HAP-1 (cell line): ENCODE measurements at places on chromosomes 6 and 20.

DNA sequence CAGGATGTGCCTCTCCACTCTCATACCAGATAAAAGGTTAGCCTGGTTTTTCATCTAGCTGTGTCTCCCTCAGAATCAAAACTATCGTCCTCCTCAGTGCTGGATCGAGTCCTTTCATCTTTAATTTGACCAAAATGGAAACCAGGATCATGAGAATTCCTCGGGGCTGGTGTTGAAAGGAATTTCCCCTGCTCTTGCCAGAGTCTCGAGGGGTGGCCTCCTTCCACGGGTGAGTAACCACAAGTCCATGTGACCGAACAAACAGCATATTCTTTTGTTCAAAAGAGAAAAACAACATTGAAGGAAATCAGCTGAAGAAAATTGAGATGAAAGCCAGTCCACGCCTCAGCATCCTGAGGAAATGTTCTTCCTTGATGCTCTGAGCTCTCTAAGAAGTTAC is 165.9 kb upstream of the CDYL start:
- DNase-seq, result no peak

GRCh38 chr6:143139239-143139784 is 78.6 kb downstream of the AIG1 start:
- no peak for DNase-seq

DNA sequence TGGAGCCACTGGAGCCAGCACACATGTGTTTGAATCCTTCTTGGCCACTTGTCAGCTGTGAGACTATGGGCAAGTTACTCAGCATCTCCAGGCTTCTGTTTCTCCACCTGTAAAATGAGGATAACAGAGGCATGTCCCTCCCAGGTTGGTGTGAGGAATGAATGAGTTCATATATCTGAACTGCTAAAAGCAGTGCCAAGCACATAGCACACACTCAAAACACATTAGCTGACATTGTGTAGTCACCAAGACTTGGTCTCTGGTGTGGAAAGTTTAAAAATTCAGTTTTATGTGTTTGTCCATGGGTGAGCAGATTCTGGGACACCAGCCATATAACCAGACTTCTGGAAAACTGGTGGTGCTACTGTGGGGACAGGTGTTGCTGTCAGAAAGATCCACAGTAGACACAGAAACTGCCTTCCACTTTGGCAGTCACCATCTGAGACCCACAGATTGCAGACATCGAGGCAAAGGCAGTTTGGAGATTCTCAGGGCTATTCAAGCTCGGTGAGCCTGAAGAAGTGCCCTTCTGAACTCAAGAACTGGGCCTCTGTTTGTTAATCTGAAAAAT is 115.8 kb downstream of the MRPL14 start:
- no peak for DNase-seq

DNA sequence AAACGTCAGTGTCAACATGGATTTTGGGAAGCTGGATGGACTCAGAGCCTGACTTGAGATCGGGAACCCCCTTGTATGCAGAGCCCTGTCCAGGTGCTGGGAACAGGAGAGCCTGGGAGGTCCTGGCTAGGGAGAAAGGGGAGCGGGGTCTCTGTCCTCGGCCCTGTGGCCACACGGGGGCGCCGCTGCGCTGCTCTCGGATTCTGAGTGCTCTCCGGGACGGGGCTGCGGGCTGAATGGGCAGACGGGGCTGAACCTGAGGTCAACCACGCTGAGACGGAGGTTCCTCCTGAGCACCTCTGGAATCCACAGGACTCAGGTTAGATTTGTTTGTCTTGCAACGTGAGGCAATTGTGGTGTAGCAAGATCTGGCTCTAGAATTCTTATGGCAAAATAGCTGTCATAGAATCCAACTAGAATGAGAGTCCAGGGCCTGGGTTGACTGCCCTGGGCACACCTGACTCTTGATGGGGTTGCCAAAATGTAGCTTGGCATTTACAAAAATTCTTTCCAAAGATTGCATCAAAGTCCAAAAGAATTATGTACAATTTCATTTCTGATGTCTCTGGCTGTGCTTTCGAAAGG is 20.6 kb upstream of the HLA-F start:
- peak; percentile 81 for DNase-seq

DNA sequence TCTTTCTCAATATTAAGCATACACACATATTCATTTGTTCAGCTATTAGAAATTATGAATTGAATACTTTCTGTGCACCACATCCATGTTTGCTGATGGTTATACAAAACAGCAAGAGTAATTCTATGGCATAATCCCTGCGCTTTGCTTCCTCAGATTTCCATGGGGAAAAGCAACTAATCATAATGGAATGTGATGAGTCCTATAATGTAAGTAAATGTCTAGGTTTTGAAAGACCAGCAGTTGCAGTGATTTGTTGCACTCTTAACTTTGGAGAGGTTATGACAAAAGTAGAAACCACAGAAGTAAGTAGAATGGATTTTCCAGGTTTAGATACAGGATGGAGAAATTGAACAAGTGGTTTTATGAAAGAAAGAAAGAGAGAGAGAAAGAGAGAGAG is 652.1 kb downstream of the CBLN4 start:
- no peak for DNase-seq

GRCh38 chr6:112352101-112352500 is 5.0 kb downstream of the RFPL4B start:
- no peak for DNase-seq

DNA sequence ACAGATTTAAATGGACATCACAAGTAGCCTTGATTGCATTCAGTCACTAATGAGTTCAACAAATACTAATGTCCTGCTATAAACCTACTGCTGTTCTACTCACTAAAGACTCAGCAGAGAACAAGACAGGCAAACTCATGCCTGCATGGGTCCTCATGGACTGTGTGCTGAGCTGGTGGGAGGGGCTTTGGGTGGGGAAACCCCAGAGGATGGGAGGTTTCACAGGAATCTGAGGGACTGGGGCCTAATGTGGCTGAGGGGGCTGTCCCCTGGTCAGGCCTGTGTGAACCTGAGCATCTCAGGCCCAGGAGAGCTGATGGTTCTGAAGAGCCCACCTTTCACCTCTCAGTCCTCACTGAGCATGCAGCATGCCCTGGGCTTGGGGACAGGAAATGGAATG is 1.4 kb downstream of the CST8 start:
- DNase-seq, result no peak

GRCh38 chr6:51415501-51415900 is 596.8 kb downstream of the TFAP2B start:
- DNase-seq, result no peak

- DNase-seq, result peak; percentile 48
These were observed 1.1 kb upstream of the PHF10 start for GRCh38 chr6:169725125-169726048.

DNA sequence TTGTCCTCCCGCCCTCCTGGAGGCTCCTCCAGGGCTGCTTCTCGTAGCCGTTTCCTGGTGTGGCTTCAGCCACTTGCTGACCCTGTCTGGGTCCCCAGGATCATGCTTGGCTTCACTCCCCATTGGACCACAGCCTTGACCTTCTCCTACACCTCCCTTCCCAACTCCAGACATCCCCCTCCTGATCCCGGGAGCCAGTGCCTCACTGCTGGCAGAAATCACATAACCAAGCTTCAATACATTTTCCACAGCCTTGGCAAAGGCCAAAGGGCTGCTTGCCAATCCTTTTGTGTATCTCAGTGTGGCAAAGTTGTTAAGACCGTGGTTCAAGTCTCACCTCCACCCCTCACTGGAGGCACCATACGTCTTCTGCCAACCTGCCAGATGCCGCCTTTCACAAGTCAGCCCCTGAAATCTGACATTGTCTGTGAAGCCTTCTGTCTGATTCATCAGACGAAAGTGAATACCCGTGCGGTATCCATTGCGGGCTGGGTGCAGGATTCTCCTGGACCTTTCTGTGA is 60.1 kb downstream of the PHACTR3 start:
- no peak for DNase-seq

- DNase-seq, result no peak
These were observed 7.8 kb downstream of the TDP2 start for GRCh38 chr6:24658573-24659560.

DNA sequence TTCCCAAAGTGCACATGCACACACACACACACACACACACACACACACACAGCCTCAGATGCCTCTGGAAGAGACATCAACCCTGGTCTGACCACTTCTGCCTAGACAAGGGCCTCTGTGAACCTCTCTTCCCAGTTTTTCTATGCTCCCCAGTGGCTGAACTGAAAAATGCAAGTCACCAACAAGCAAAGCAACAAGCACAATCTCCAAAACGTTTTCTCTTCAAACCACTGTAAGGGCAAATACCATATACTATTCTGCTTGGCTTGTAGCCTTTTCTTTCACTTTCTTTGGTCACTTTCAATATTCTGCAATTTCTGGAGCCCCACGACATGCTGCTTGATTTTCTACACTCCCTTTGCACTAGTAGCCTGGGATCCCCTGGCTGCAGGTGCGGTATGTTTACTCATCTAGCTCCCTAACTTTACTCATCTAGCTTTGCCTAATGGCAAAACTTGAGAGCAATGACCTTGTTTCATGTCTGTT is 121.4 kb upstream of the DST start:
- DNase-seq, result no peak
